Activated naive CD4-positive, alpha-beta T cell treated with anti-CD3 and anti-CD28 coated beads, Interleukin-2, amount 50 U/mL, for 16 hours (primary cell): ENCODE measurements at places on chromosomes 6 and 20.

DNA sequence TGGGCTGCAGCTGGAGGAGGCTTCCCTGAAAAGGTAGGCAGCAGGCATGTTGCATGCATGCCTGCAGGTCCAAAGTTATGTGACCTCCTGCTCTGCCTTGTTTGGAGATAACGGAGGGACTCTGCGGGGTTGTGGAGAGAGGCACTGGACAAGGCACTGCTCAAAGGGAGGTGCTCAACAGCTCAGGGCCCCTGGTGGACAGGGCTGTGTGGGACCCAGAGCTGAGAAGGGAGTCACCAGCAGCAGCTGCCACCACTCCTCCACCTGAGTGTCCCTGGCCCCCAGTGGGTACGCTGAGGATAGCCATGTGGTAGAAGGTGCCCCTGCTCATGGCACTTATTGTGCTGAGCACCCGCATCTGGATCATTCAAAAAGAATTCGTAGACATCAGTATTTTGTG, 15.5 kb upstream of the CST8 start:
- no peak for DNase-seq

GRCh38 chr6:63493557-63493956, 78.7 kb upstream of the LOC128125822 start:
- no peak for DNase-seq

GRCh38 chr20:50788045-50788991, 6.5 kb upstream of the BCAS4 start:
- DNase-seq, result no peak

DNA sequence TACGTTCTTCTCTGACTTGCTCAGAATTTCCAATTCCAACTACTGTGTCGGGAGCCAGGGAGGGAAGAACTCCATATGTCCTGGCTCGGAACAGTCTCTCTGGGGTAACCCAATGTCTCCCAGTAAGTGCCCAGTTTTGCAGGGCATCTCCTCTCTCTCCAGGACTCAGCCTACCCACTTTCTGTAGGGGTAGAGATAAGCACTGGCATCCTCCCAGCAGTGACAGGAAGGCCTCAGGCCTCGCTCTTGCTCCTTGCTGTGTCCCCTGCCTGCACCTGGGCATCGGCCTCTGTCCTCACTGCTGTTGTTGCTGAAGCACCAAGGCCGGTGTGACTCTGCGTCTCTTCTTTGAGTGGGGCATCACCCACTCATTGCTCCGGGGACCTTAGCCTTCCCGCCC, 388.9 kb upstream of the JARID2 start:
- DNase-seq, result no peak
